ENCODE measurements at places on chromosomes 13 and 19. TPM values are rescaled to one million over a fixed set of nuclear protein-coding genes. Genes with fewer than 3 reads are reported as not detected.

GRCh38 chr19:38629568-38629967 lies 10.6 kb downstream of the EIF3K start:
- DNase-seq: no peak

DNA sequence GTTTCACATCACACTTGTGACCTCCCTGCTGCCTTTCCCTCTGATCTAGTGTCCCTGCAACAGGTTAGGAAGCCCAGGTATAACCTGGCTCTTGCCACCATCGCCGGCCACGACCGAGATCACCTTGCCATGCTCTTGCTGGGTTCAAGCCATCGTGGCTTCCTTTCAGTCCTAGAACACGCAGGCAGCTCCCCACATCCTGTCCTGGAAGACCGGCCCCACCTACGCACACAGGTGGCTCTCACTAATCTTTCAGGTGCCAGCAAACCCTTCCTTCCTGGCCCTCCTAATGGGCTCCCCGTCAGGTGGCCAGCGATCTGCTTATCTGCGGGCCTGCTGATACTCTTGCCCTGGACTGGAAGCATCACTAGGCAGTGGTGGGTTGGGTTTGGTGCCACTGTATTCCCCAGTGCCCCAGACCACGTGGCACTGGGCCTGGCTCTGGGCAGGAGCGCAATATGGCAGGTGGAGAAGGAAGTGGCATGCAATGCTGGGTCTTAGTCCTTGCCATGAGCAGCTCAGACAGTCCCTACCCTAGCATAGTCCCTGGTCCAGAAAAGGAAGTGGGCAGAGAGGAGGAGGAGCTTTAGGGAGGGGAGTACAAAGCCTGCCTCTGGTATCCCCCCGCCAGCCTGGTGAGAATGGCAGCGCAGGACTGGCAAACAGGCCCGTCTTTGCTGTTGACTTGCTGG lies 11.8 kb downstream of the PPP1R37 start:
- DNase-seq: peak; percentile 56

Gene ZSCAN22
- 2.6 TPM for total RNA-seq

Gene BCAM
- not detected for total RNA-seq

DNA sequence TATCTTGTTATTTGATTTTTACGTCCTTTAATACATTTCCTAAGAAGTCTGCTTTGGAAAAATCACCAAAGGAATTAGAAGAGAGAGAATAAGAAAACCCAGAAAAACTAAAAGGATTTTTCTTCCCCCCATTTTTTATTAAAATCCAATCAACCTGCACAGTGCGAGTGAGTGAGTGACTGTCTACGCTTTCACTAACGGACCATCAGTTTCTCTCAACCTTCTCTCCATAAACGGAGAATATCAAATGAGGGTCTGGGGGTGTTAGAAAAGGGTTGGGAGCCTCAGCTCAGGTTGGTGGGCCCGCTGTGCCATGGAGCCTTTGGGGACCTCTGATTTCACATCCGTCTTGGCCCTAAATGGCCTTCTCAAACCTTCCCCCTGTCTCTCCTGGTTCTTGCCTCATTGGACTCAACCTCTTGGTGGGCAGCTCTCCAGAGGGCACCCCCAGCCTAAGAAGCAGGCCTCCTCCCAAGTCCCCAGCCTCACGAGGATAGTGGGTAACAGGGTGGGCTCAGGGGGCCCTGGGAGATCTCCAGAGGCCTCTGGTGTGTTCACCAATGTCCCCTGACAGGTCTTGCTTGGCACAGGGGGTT lies 763 bp upstream of the LRP3 start:
- DNase-seq: no peak

- no peak for DNase-seq
Observed at GRCh38 chr13:45825387-45825650, 26.2 kb downstream of the SIAH3 start.

GRCh38 chr19:28372576-28373247 lies 840.2 kb downstream of the UQCRFS1 start:
- DNase-seq: no peak

Gene SHISA2
- 0.13 TPM for total RNA-seq

DNA sequence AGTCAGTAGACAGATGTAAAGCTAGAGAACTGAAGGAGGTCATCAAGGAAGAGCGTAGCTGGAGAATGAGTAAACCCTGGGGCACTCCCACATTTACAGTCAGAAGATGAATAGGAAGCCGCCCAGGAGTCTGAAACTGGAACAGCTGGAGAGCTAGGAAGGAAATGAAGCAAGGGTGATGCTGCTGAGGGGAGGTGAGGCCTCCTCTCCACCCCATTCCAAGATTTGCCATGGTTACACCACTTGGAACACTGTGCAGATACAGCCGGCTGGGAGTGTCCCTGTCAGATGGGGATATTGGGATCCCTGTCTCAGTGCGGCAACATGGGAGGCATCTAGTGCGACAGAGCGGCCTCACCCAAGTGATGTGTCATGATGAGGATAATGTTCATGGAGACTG lies 51.8 kb upstream of the GPI start:
- no peak for DNase-seq

Gene HSD17B14
- 0.47 TPM for total RNA-seq

GRCh38 chr19:33806434-33806881 lies 9.8 kb downstream of the KCTD15 start:
- DNase-seq: no peak

DNA sequence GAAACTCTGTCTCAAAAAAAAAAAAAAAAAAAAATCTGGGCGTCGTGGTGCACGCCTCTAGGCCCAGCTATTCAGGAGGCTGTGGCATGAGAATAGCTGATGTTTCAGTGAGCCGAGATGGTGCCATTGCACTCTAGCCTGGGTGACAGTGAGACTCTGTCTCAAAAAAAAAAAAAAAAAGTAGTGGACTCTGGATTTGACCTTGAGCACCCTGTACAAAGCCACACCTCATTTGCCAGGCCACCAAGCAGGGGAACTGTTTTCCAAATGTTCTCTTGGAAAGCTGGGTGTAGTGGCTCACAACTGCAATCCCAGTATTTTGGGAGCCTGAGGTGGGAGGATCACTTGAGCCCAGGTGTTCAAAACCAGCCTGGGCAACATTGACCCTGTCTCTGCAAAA lies 3.8 kb upstream of the ZNF555 start:
- DNase-seq: no peak

GRCh38 chr13:80428349-80429096 lies 87.6 kb upstream of the SPRY2 start:
- DNase-seq: no peak

Gene NRTN
- not detected for total RNA-seq

Gene PGLYRP1
- total RNA-seq: not detected

Gene SRRM5
- total RNA-seq: 0.54 TPM

Gene CFAP97D2
- total RNA-seq: not detected

Gene LMTK3
- total RNA-seq: 4.0 TPM

Gene ZNF724
- total RNA-seq: 15.7 TPM

DNA sequence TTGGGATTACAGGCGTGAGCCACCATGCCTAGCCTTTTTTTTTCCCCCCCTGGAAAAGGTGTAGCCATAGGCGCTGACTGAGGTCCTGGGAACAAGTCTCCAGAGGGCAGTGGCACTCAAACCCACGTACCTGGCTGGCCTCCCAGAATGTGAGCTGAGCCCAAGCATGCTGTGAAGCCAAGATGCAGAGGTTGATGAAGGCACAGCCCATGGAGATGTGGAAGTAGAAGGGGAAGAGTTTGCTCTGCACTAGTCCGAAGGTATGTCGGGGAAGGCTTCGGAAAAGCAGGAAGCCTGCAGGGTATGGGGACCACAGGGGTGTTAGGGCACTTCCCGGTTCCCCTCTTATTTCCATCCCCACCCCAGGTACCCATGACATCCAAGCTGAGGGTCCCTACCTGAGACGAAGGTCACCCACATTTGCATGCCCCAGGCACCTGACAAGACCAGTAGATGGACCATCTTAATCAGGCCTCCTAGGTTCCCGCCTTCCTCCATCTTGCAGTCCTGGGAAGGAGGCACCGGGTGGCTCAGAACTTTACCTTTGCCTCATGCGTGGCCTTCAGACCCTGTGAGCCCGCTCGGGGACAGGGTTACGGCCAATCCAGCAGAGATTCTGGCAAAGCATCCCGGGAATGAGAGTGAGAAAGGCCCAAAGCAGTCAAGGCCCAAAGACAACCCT lies 805 bp downstream of the TMEM205 start:
- no peak for DNase-seq

DNA sequence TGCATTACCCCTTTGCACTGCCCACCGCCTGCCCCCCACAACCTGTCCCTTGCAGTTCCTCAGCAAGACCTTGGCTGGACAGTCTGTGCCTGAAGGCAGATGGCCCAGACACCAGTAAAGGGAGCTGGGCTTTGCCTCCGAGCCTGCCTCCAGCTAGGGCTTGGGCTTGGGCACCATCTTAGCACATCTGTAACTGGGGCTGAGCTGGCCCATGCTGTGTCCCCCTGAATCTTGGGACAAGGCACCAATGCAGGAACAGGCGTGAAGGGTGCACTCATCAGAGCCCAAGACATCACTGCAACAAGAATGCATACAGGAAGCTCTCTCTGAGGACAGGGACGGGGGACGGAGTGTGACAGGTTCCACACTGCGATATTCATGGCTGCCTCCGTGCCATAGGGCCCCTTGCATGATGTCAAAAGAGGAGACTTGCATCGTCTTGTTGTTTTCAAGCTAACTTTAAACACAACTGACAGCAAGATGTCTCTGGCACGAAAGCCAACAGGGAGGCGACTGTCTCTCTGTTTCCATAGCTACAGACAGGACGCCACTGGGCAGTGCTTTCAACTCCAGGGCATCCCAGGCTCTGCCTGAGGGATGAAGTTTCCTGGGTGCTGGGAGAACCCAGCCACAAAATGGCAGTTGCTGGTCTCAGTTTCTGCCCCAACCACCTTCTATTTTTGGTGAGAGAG lies 8.7 kb upstream of the CHST8 start:
- DNase-seq: no peak

Gene GZMM
- 52.7 TPM for total RNA-seq

DNA sequence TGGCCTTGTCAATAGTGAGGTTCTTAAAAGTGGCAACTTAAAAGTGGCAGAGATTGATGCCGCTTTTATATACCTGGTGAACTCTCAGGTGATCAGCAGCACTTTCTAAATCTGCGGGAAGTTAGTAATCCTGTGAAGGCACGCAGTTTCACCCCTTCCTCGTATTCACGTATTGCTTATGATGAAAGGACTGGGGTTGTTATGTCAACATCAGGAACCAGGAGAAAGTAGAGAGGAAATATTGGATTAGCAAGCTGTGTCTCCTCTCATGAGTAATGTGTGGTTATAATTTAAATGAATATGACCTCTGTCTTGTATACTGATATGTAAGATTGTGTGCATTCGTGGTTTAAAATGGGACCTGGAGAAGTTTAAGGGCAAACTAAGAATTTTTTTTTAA lies 544.6 kb downstream of the SLITRK6 start:
- no peak for DNase-seq

Gene IRS2
- total RNA-seq: 2.8 TPM

GRCh38 chr13:40502236-40502635 lies 164.2 kb downstream of the FOXO1 start:
- DNase-seq: no peak

DNA sequence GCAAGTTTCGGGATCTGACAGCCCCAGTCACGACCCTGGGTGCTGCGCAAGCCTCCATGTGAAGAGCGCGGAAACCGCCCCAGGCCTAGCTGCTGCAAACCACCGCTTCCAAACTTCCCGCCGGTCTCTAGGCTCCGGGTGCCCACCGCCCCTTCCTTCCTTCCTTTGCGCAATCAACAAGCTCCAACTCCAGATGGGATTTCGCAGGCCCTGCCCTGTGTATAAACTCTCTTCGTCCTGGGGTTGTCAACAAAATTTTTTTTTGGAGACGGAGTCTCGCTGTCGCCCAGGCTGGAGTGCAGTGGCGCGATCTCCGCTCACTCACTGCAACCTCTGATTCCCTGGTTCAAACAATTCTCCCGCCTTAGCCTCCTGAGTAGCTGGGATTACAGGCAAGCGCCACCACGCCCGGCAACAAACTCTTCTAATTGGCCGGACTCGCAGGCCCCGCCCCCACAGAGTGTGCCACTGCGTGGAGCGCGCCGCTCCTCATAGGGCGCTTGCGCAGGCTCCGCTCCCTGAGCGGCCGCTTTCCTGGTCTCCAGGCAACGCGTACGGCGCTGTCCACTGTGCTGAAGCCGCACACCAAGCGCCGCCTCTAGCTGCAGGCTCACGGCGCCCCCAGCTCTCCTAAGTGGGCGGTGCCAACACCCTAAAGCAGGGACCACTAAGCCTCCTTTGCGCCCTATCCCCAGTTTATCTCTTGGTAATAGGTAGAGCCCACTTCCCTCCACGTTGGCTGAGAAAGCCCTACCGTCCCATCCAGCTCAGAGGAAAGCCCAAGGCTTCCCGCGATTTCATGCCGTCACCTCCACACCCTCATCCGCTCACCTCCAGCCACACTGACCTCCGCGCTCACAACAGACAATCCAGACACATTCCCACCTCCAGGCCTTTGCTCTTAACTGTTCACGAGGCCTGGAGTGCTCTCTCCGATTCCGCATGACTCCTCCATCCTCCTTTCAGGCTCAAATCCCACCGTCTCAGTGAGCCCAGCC lies 5.5 kb upstream of the QTRT1 start:
- peak; percentile 93 for DNase-seq

DNA sequence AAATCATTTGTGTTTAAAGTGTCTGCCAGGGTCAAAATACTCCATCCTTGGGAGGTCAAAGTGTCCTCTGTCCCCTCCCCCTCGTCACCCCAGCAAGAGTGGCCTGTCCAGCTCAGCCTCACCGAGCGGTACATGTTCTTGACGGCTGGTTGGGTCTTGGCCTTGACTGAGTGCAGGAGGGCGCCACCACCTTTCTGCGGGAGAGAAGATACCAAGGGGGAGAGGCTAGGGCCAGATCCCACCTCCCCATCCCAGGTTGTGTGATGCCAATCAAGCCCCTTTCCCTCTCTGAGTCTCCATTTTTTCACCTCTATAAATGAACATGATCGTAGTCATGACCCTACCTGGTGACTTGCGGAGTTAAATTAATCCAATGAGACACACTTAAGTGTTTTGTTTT lies 6.1 kb downstream of the CRB3 start:
- no peak for DNase-seq

GRCh38 chr19:17058236-17058635 lies 17.0 kb downstream of the HAUS8 start:
- no peak for DNase-seq

DNA sequence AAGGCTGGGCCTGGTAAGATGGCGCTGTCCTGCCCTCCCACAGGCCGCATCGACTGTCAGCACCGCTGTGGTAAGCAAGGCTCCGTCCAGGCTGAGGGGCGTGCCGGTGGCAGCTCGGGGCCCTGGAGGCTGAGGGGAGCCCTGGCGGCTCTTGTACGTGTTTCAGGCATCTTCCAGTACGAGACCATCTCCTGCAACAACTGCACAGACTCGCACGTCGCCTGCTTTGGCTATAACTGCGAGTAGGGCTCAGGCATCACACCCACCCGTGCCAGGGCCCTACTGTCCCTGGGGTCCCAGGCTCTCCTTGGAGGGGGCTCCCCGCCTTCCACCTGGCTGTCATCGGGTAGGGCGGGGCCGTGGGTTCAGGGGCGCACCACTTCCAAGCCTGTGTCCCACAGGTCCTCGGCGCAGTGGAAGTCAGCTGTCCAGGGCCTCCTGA lies 1.2 kb downstream of the IZUMO4 start:
- DNase-seq: no peak

Gene ZNF600
- 11.2 TPM for total RNA-seq

DNA sequence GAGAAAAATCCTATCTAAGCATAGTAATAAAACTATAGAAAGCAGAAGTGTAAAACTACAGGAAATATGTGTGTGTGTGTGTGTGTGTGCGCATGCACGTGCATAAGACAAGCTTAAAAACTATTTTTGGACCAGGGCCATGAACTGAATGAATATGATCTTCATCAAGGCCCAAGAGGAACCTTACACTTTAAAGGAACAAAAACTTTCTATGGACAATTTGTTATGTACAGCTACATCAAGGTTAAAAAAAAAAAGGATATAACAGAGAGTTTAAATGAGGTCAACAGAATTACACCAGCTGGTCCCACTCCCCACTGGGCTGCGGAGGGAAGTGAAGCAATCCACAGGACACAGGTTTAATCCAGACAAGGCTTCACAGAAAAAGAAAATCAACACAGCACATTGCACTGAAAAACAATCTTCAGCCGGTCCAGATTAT lies 151.1 kb downstream of the LHFPL6 start:
- no peak for DNase-seq

All from activated CD8-positive, alpha-beta T cell treated with anti-CD3 and anti-CD28 coated beads for 36 hours (primary cell).